ENCODE measurements at places on chromosomes 1 and 21. TPM values are rescaled to one million over a fixed set of nuclear protein-coding genes. Genes with fewer than 3 reads are reported as not detected.

SPRR5 gene
- total RNA-seq = not detected

PRRX1 gene
- total RNA-seq = 179 TPM

PRR9 gene
- total RNA-seq = not detected

FAM177B gene
- total RNA-seq = not detected

CDC20 gene
- 50.2 TPM for total RNA-seq

SRSF4 gene
- total RNA-seq = 45.0 TPM

HES4 gene
- 7.6 TPM for total RNA-seq

CSMD2 gene
- total RNA-seq = 10.4 TPM

WNT4 gene
- 0.32 TPM for total RNA-seq

OR6N1 gene
- not detected for total RNA-seq

TNFRSF1B gene
- total RNA-seq = 0.25 TPM

AMY2A gene
- not detected for total RNA-seq

PYHIN1 gene
- not detected for total RNA-seq

KRTAP11-1 gene
- not detected for total RNA-seq

PIP5K1A gene
- 53.5 TPM for total RNA-seq

EXO1 gene
- total RNA-seq = 6.2 TPM
